ENCODE measurements at places on chromosomes 13 and 19.

GRCh38 chr19:17616961-17617806 lies 61.7 kb downstream of the COLGALT1 start:
- no peak for DNase-seq

DNA sequence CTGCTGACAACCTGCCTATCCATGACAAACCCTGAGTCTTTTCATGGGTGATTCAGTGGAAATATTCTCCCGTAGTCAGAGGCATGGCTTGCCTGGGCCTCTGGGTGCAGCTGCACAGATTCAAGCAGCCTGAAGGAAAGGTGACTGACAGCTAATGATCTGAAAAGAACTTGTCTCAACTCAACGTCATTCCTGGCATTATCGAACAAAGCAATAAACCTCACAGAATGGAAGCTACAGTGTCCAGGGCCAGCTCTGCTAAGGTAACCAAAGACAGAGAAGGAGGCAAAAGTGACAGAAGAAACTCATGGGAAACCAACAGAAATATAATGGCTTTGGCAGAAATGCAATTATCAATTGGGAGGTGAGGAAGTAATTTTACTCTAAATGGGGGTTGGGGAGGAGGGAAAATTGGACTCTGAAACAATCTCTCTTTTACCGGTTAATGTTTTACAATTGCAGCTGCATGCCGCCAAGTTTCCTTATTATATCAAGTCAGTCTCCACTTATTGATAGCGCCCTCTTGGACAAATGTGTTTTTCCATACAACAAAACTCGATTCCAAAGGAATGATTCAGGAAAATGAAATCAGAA lies 12.9 kb downstream of the STARD13 start:
- DNase-seq, result no peak

GRCh38 chr19:19595171-19595701 lies 23.3 kb downstream of the PBX4 start:
- no peak for DNase-seq

- DNase-seq, result no peak
Observed at GRCh38 chr19:6752256-6753177, 13.0 kb downstream of the TRIP10 start.

- peak; percentile 1 for DNase-seq
Observed at GRCh38 chr19:30662211-30662861, 290.2 kb downstream of the ZNF536 start.
